ENCODE measurements at places on chromosomes 4 and X.

DNA sequence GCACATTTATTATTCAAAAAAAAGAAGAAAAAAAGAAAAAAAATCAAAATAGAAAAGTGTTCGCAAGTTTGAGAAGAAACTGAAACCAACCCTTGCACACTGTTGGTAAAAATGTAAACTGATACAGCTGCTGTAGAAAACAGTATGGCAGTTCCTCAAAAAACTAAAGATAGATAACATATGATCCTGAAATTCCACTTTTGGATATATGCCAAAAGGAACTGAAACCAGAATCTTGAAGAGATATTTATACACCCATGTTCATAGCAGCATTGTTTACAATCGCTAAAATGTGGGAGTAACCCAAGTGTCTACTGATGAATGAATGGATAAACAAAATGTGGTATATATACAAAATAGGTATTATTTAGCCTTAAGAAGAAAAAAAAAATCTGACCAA is 155.4 kb downstream of the TBCK start:
- no peak for DNase-seq

DNA sequence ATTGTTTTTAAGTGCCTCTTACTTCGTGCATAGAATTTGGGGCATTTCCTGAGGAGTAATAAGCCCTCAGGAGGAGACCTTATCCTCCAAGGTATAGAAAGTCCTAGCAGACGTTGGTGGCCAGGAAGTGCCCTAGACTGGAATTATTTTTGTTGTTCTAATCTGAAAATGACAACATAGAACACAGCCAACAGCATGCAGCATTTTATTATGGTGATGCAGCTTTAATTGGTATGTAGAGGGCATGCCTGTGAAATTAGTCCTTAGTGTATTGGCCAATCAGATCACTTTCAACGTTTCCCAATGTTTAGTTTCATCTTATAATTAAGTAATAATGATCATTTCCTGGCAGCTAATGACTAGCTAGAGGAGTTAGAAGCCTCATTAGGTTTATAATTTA is 199.2 kb downstream of the SHROOM3 start:
- no peak for DNase-seq

- no peak for DNase-seq
Measured at GRCh38 chr4:173528378-173529321, 1.4 kb downstream of the HAND2 start.

DNA sequence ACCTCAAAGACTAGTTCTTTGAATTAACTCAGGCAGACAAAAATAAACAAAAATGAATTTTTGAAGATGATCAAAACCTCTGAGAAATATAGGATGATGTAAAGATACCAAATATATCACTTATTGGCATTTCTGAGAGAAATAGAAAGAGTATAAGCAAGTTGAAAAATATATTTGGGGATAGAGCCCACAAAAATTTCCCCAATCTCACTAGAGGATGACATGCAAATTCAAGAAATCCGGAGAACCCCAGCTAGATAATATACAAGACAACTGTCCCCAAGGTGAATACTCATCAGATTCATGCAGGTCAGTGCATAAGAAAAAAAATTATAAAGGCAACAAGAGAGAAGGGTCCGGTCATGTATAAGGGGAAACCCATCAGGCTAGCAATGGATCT is 129.1 kb downstream of the CXXC4 start:
- DNase-seq = no peak

DNA sequence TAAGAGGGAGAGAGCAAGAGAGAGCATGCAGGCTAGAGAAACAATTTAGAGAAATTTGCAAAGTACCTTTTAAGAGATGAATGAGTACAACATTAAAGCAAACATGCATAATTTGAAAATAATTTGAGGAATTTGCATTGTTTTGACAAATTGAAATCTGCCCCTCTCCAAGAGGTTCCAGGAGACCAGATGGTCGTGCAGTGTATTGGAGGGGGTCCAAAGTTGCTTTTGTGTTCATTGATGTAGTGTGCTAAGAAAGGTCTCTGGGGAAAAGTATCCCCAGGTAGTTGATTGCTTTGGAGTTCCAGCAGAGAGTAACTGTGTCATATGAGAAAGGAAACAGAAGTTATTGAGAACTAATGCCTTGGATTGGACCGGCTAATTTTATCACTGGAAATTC is 635.0 kb upstream of the TENM3 start:
- no peak for DNase-seq

- no peak for DNase-seq
Measured at GRCh38 chr4:54197926-54198325, 31.2 kb upstream of the PDGFRA start.

GRCh38 chr4:54516556-54517215 is 141.1 kb upstream of the KIT start:
- DNase-seq = no peak

DNA sequence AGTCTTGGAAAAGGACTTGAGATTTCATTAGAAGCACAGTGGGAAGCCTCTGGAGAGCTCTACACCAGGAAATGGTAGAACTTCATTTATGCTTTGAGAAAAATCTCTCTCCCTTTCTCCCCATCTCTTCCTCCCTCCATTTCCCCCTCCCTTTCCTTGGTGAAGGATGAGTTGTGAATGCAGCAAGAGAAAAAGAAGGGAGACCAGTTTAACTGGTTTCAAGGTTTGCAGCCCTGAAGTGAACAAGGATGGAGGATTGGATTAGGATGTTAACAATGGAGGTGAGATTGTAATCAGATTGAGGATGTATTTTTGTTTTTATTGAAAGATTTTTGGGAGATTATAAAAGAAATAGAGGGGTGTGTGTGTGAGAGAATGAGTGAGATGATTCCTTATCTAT is 99.5 kb downstream of the ANK2 start:
- DNase-seq = no peak

DNA sequence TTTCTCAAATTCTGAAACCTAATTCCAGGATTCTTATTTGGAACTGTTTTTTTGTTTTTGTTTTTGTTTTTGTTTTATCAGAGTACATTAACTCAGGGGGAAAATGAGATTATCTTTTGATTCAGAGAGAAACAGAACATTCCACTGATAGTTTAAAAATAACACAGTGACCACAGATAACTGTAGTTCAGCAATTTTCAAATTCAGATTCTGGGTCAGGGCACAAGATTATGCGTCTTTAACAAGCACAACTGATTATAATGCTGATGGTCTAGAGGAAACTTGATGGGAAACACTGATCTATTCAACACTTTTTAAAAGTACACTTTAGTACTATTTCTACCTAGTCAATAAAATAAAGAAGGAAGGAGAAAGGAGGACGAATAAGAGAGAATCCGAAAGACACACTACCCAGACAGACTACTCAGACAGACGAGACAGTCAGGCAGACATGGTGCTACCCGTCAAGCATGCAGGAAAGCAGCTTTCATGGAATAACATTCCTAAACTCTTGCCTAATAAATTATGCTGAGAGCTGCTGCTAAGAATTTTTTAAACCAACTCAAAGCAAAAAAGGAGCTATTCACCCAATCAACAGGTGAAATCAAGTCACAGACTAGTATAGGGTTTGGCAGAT is 59.0 kb downstream of the APBB2 start:
- peak; percentile 65 for DNase-seq

- no peak for DNase-seq
Measured at GRCh38 chr4:33283818-33284217, 2563.6 kb downstream of the PCDH7 start.

GRCh38 chrX:69361311-69361845 is 142.7 kb upstream of the NALF2 start:
- DNase-seq = no peak

GRCh38 chr4:3849140-3849539 is 83.0 kb downstream of the ADRA2C start:
- no peak for DNase-seq

DNA sequence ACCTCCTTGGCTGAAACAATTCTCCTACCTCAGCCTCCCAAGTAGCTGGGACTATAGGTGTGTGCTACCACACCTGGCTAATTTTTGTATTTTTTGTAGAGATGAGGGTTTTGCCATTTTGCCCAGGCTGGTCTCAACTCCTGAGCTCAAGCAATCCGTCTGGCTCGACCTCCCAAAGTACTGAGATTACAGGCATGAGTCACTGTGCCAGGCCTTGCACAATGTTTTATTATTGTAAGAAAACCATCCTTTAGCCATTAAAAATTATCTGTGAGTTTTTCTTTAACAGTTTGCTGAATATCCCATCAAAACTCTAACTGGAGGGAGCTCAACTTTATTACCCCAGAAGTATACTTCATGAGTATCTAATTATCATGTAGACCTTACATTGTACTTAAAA is 900.3 kb downstream of the PCDH7 start:
- DNase-seq = peak; percentile 1
